Glomerular endothelial cell (primary cell): ENCODE measurements at places on chromosomes 1 and 21. TPM values are rescaled to one million over a fixed set of nuclear protein-coding genes. Genes with fewer than 3 reads are reported as not detected.
A peak's percentile ranks its signal among the peaks of the same experiment; 100 is the strongest.

Gene FABP3
- 9.3 TPM in 1 of 2 replicates, not detected in the other for total RNA-seq

Gene FOXD2
- 0.10 and 0.18 TPM in 2 replicates for total RNA-seq

Gene SLC44A3
- 1.5 and 3.7 TPM in 2 replicates for total RNA-seq

Gene KRTAP20-4
- not detected in 2 replicates for total RNA-seq

Gene TRIM67
- total RNA-seq = 0.29 and 0.58 TPM in 2 replicates

Gene HCRTR1
- total RNA-seq = 0.58 and 1.3 TPM in 2 replicates

GRCh38 chr1:243394601-243395464, 139.0 kb downstream of the SDCCAG8 start:
- DNase-seq = no peak

- no peak for DNase-seq
Observed at GRCh38 chr21:28767523-28767922, 225.2 kb downstream of the LTN1 start.

GRCh38 chr1:25958465-25958864, 39.4 kb downstream of the PAFAH2 start:
- peak; percentile 9 for DNase-seq

- no peak for DNase-seq
Observed at GRCh38 chr1:58447886-58448285, 98.6 kb downstream of the OMA1 start.

DNA sequence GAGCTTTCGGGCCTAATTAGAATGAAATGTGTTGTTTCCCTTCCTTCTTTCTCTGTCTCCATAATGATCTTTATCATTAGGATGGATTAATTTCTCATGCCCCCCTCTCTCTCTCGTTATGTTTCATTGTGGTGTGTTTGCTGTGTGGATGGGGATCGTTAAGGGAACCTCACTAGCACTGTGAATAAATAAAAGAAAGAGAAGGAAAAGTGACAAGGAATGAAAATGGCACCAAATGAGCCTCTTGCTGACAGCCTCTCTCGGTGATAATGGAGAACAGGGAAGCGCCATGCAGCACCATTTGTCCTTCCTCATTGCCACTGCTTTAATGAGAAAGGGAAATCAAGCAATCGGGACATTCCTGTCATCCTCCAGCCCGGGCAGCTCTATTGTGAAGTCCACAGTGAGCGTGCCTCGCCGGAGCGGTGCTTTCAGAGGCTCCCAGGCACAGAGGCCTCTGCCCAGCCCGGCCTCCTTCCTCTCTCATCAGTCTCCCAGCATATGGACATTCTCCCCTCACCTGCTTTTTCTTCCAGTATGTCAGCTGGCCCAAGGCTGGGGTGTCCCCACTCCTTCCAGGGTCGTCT, 265.7 kb upstream of the TMEM51 start:
- no peak for DNase-seq

DNA sequence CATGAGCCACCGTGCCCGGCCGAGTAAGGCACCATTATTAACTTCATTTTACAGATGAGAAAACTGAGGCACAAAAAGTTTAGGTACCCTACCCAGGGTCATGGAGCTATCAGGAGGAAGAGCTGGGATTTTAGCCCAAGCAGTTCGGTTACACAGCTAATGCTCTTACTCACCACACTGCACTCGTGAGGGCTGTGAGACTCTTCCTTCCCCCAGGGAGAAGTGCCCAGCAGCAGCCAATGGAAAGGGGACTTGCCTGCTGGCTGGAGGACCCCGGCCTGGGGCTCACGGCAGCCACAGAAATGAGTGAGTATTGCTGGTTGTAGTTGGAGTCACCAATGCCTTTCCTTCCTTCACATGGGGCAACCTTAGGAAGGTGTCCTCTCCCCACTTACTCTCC, 5.2 kb upstream of the CSF1 start:
- DNase-seq = no peak

DNA sequence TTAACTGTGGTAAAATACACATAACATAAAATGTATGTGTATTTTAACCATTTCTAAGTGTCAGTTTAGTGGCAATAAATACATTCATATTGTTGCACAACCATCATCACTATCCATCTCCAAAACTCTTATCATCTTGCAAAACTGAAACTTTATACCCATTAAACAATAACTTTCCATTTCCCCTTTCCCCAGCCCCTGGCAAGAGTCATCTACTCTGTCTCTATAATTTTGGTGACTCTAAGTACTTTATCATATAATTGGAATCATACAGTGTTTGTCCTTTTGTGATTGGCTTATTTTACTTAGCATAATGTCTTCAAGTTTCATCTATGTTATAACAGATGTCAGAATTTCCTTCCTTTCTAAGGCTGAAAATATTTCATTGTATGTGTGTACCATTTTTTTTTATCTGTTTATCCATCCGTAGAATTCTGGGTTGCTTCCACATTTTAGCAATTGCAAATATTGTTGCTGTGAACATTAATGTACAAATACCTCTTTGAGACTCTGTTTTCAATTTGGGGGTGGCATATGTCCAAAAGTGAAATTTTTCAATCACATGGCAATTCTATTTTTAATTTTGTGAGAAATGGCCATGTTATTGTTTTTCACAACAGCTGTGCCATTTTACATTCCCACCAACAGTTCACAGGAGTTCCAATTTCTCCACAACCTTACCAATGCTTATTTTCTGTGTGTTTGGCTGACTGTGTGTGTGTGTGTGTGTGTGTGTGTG, 153.9 kb upstream of the GORAB start:
- DNase-seq = no peak

- no peak for DNase-seq
Observed at GRCh38 chr1:212915245-212916091, 34.9 kb upstream of the VASH2 start.

GRCh38 chr1:175563236-175563895, 180.0 kb downstream of the TNR start:
- no peak for DNase-seq

GRCh38 chr21:36425286-36425685, 40.1 kb downstream of the CHAF1B start:
- DNase-seq = no peak

GRCh38 chr21:30994932-30995331, 43.3 kb downstream of the KRTAP19-8 start:
- no peak for DNase-seq

DNA sequence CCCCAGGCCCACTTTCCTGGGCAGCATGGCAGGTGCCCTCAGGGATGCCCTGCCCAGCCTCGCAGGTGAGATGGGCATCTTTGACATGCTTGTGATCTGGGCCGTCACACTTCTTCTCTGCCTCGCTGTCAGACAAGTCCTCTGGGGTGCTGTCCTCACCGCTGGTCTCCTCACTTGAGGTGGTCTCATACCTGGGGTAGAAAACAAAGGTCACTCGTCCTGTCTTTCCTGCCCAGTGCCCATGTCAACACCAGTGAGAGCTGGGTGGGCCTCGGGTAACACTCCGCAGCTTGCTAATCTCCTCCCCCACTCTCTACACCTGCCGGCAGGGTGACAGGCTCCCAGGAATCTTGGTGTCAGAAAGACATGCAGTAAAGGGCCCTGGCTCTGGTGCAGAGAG, 50.9 kb downstream of the KANK4 start:
- no peak for DNase-seq

DNA sequence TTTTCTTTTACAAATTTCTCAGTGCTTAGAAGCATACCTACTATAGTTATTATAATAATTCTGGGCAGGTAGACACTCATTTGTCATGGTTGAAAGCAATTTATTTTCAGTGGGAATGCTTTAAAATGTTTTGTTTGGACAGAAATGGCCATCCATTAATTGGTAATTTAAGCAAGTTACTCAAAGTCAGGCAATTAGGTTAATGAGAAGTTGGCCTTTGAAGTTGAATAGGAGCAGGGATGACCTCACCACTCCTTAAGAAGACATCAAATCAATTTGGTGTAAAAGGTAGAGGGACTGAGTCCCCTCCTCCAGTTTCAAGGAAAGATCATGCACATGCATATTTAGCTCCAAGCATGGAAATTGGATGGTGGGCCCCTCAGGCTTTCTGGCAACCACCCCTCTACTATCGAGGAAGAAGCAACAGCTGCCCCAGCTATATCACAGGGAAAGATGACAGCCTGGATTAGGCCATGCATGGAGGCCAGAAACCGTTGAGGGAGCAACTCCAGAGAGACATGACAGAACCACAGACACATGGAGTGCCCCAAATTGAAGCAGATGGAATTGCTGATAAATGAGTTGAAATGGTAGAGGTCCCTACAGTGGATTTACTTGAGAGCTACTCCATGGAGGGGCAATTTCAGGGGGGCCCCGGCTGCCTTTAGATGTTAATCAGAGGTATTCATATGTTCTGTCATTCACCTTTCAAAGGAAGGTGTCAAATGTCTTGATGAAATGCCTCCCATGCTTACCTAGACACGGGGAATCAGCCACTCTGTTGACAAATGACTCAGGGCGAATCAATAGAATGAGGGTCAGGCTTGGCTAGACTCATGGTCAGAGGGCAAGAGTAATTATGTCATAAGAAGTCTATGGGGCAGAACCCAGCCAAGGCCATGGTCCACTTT, 26.7 kb downstream of the HLX start:
- no peak for DNase-seq

GRCh38 chr1:205719762-205720161, 30.2 kb downstream of the NUCKS1 start:
- no peak for DNase-seq

DNA sequence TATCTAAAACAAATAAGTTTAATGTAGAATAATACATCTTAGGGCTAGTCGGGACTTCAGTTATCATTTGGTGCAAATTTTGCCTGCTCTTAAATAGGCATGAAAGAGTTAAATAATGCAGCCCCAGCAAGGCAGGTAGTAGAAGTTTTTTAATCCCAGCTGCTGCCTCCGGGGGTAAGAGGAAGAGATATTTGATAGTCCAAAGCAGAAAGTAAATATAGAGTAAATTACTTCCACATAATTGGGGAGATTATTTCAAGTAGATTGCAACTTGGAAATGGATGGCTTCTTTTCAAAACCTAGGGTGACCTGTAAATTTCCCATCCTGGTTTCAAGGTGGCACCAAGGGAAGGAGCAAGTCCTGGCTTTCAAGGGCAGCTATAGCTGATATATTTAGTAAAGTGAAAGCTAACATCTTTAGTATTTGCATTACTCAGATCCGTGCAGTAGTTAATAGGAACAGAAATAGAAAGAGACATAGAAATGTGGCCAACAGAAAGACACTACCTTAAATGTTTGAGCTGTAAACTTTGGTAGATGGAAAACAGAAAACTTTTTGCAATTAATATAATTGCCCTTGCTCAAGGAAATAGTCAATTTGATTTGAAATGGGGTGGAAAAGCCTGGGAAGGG, 109.1 kb downstream of the LMO4 start:
- no peak for DNase-seq

GRCh38 chr1:204992201-204992997, 50.6 kb upstream of the CNTN2 start:
- no peak for DNase-seq

DNA sequence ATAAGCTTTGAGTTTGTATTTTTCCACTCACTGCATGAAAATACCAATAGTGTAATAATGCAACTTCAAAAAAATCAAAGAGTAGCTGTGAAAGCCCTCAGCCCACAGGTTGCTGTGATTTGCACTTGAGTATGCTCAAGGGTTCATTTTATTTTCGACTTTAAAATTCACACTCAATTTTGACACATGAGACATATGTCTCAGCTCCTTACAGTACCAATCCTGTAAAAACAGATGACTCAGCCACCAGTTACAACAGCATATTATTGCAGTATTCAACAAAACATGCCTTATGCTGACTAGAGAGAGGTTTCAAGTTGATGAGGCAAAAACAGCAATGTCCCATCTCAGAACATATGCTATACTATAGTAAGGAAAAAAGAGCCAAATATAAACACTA, 66.1 kb downstream of the CYYR1 start:
- DNase-seq = no peak

- DNase-seq = no peak
Observed at GRCh38 chr1:195530961-195531360, 1077.3 kb downstream of the KCNT2 start.

- no peak for DNase-seq
Observed at GRCh38 chr21:38352536-38353219, 95.9 kb downstream of the KCNJ15 start.

GRCh38 chr21:44919111-44919912, 1.4 kb downstream of the ITGB2 start:
- no peak for DNase-seq

DNA sequence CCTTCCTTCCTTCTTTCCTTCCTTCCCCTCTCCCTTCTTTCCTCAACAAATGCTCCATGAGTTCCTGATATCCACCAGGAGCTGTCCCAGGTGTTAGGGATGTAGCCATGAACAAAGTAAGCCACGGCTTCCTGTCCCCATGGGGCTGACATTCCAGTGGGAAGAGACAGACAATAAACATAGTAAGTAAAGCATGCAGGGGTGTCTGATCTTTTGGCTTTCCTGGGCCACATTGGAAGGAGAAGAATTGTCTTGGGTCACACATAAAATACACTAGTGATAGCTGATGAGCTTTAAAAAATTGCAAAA, 81.5 kb upstream of the ZBTB40 start:
- DNase-seq = no peak

DNA sequence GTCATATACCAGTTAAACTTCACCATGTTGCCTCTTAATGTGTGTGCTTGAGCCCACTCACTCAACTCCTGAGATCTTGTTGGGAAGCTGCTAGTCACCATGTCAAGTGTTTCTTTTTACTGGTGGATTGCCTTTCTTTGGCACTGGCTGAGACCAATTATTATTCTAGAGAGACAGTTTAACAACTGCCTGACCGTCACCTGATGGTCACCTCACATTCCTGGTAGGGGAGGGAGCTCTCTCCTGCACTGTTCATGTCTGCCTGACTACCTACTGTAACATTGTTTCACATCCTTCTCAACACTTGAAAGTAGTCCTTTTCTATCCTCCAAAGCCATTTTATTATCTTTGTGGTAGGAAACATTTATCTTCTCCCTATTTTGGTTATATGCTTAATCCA, 172.3 kb downstream of the RWDD3 start:
- DNase-seq = no peak

DNA sequence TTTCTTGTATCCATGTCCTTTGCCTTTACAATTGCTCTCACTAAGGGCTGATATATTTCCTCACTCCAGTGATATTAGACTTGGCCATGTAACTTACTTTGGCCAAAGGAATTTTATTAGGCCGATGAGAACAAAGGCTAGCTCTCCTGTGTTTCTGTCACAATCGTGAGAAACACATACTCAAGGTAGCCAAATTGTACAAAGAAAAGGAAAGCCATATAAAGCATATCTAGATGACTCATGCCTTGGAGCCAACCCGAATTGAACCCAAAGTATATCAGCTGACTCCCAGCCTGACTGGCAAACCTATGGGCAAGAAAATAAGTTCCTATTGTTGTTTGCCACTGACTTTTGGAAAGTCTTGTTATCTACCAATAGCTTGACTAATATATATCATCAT, 371.7 kb upstream of the LRRC7 start:
- DNase-seq = no peak
